ENCODE measurements at places on chromosomes 13 and 19.

DNA sequence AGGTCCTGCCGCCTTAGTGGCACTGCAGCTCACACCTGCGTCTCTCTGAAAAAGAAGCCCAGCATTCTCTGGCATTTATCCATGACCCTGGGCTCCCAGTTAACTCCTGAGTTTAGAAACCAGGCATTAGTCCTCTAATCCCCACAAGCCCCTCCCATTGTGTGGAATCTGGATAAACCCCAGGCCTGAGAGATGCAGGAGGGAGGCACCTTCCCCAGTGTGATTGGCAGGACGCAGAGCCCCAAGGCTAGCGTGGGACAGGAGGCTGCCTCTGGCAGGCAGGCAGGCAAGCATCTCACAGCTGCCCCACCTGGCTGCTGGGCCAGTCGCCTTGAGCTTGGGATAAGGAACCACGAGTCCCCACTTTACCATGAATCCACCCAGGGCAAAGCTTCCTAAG, 11.0 kb upstream of the SERPINE3 start:
- DNase-seq, result no peak

GRCh38 chr19:18604820-18605159, 1.8 kb downstream of the CRLF1 start:
- DNase-seq, result no peak

- no peak for DNase-seq
Measured at GRCh38 chr13:99332456-99332855, 25.3 kb upstream of the GPR183 start.

- DNase-seq, result no peak
Measured at GRCh38 chr13:64936879-64937278, 2293.3 kb downstream of the PCDH9 start.

GRCh38 chr13:51727634-51728274, 76.2 kb downstream of the DHRS12 start:
- DNase-seq, result no peak

GRCh38 chr13:67204764-67205163, 25.4 kb downstream of the PCDH9 start:
- no peak for DNase-seq

All from dorsolateral prefrontal cortex (tissue), 122 donors.